AML-193 (cell line): ENCODE measurements at places on chromosomes 3 and 15.

DNA sequence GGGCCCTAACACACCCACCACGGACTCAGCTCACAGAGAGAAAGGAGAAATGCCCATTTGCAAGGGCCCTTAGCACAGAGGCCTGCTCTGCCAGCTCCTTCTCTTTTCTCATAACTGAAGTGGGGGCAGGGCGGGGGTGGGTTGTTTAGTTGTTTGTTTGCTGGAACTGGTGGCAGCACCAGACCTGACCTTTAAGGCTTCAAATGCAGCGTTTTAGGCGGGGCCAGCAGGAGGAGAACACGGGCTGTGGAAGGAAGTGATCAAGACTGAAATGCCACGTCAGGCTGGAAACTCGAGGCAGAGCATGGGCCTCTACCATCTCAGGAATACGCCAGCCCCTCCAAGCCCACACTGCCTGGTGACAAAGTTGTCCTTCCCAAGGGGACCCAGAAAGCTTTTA, 9.3 kb downstream of the CACNA2D2 start:
- DNase-seq = no peak

- no peak for DNase-seq
These were observed 254.5 kb upstream of the RARB start for GRCh38 chr3:25173606-25174005.

GRCh38 chr3:169173231-169173630, 490.3 kb downstream of the MECOM start:
- DNase-seq = no peak

GRCh38 chr15:63879211-63879610, 45.5 kb upstream of the HERC1 start:
- no peak for DNase-seq

DNA sequence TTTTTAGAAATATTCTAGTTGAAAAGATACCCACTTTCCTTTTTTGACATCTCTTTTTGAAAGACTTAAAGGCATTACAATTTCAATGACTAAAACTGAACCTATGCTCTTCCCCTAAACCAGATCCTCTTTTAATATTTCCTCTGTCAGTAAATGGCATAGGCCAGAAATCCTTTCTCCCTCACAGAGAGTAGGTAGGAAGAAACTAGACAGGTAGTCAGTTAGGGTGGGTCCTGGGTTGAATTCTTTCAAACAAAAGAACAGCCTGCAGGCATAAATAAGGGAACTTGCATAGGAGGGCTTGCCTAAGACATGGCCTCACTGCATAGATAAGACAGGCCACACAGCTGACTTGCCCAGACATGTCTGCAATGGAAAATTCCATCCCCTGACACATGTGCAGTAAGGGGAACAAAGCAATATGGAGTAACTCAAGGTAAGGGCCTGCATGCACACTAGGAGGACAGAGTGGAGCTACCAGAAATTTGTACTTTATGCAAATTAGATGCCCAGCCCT, 23.1 kb downstream of the PLSCR5 start:
- DNase-seq = peak; percentile 34

DNA sequence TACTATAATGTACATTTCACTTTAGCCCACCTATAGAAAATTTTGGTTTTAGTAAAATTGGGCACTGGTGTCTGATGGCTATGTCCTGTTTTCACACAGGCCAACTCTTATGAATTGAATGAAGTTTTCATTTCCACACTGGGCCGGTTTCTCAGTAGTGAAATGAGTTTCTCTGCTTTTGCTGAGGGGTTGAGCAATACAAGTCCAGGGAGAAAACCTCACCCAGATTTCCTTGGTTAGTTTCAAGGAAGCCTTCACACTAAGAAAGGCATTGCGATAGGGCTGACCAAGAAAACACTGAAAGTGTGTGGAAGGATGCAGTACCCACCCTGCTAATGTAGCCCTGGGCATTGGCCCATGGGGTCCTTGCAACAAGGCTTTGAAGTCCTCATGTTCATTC, 331.5 kb upstream of the CFAP20DC start:
- no peak for DNase-seq

DNA sequence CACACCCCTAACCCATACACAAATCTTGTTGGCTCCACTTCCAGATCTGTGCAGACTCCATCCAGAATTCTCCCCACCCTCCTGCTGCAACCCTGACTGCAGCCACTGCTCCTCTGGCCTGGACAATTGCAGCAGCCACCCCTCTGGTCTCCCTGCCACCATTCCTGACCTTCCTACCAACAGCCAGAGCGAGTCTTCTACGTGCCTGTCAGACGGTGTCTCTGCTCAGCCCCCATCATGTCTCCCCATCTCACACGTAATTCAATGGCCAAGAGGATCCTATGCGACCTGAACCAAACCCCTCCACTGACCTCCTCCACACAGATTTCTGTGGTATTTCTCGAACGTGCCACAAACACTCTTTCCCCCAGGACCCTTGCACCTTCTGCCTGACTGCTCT, 103.3 kb downstream of the TPRA1 start:
- no peak for DNase-seq

DNA sequence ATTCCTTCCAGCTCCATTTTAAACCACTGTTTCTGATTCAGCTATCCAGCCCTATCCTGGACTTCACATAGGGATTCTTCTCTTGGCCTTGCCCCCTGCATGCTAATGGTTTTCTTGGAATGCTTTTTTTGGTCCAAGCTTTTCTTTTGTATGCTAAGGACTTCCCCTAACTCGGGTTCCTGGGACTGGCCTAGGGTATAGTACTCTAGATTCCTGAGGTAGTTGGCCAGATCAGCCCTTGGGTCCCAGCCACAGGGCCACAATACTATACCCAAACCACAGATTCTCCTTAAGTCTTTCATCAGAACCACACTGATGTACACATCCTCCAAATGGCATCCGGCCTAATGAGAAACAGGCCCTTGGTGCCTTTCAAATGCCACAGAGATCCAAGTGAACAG, 2.8 kb downstream of the FYCO1 start:
- DNase-seq = no peak

GRCh38 chr15:69288531-69289341, 10.0 kb upstream of the PAQR5 start:
- no peak for DNase-seq

- no peak for DNase-seq
These were observed 75.8 kb upstream of the LEKR1 start for GRCh38 chr3:156750191-156750873.

DNA sequence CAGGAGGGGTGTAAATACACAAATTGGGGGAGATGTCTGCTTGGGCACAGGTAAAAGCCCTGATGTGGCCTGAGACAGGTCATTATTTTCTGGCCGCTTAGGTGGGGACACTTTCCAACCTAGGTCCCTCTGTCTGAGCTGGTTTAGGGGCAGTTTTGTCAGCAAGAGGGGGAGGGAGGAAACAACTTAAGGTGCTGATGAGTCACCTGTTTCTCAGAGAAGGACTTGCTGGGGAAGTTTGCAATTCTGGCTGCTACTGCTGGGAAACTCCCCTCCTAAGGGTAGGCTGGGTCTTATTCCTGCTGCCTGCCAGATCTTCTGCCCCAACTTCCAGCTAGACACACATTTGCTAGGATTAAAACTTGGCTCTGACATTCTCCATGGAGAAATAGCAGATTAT, 4.8 kb upstream of the RHOV start:
- no peak for DNase-seq

DNA sequence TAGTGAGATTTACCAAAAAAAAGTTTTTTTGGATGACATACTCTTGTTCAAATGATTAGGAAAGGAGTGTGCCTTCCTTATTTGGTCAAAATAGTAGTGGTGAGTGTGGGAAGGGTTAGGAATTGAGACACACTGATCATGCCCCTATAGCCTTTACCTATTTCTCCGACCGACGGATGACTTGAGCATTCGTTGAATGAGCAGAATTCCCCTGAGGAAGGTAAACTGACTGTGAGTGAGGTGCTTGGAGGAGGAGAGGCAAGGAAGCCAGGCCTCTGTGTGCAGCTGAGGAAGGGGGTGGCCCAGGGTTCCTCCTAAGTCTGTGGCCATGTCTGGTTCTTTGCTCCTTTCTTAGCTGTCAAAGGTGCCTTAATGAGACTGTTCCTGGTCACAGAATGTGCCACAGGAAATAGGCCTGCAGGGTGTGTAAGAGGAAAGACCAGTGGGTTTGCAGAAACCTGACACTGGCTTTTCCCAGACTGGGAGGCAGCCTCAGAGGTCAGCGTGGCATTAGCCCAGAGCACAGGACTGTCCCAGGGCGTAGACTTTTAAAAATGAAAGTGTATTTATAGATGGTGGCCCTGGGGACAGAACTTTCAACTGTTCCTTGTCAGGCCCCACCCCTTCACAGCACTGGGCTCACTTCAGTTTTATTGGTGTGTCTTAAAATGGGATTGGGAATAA, 307.7 kb upstream of the C2CD4B start:
- no peak for DNase-seq

DNA sequence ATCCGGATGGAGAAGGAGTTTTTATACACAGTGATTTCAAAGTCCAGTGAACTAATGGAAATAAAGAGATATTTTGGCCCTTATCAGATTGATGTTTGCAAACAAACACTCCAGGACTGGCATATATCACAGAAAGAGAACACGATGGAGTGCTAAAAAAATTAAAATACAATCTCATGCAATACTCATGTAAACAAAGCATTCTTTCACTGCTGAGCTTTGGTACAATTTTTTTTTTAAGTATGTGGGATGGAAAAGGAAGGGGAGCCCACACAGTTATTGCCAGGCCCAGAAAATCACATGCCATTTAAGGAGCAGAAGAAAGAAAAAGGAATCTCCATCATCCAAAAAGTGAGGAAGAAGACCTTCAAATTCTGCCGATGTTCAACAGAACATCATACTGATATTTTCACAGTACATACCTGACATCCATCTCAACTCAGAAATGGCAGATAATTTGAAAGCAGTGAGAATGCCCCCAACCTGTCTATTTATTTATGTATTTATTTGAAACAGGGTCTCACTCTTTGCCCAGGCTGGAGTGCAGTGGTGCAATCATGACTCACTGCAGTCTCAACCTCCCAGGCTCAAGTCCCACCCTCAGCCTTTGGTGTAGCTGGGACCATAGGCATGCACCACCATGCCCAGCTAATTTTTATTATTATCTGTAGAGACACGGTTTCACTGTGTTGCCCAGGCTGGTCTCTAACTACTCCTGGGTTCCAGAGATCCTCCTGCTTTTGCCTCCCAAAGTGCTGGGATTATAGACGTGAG, 107.5 kb upstream of the SLC2A2 start:
- no peak for DNase-seq
